ENCODE measurements at places on chromosomes 6 and 20. TPM values are rescaled to one million over a fixed set of nuclear protein-coding genes. Genes with fewer than 3 reads are reported as not detected.

THBS2 gene
- 0.19 TPM for total RNA-seq

DEFB115 gene
- total RNA-seq = not detected

PAX1 gene
- total RNA-seq = not detected

DNAAF9 gene
- 1.7 TPM for total RNA-seq

PSORS1C1 gene
- 0.06 TPM for total RNA-seq

TRIM10 gene
- not detected for total RNA-seq

DNA sequence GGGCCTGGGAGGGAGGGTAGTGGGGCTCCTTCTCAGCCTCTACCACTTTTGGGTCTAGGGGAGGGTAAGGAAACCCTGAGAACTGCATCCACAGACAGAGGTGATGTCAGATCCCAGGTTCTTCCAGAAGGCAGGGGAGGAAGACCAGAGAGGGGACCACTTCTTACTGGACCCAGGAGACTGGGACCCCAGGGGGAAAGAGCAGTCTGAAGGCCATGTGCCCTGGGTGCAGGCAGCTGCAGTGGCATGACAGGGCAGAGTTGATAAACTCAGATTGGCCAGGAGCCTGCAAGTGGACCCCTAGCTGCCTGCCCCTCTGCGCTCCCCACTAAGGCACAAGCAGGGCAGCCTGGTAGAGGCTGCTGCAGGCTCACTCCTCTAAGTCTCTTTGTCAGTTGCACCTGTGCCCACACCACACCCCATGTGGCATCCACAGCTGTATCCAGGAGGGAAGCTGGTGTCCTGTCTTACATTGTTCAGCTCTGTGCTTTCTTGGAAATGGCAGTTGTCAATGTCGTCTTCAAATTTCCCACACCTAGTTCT, 2.7 kb downstream of the CST9L start:
- DNase-seq = no peak

GRCh38 chr6:107661291-107661690, 162.8 kb downstream of the SCML4 start:
- no peak for DNase-seq

DNA sequence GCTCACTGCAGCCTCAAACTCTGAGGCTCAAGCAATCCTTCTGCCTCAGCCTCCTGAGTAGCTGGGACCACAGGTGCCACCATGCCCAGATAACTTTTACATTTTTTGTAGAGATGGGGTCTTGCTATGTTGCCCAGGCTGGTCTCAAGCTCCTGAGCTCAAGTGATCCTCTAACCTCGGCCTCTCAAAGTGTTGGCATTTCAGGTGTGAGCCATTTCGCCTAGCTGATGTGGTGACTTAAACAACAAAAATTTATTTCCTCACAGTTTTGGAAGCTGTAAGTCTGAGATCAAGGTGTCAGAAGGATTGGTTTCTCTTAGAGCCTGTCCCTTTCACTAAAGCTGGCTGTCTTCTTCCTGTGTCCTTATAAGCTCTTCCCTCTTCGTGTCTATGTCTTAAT, 15.0 kb upstream of the JARID2 start:
- no peak for DNase-seq

DNA sequence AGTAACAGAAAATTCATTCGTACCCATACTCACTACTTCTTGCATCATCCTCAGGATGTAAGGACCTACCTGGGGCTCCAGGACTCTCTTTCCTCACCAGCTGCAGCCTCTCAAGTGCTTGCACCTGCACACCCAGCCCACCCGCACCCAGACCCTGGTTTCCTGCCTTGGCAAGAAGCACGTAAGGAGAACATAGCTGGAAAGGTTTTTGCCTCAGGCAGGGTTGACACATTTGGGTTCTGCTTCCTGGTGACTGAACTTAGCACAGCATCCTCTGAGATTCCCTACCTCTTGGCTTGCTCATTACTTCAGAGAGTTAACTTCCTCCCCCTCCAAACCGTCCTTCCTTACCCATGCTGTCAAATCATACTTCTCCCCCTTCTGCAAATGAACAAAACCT, 556.9 kb downstream of the CD83 start:
- DNase-seq = no peak
